ENCODE measurements at places on chromosomes 16 and 17.

DNA sequence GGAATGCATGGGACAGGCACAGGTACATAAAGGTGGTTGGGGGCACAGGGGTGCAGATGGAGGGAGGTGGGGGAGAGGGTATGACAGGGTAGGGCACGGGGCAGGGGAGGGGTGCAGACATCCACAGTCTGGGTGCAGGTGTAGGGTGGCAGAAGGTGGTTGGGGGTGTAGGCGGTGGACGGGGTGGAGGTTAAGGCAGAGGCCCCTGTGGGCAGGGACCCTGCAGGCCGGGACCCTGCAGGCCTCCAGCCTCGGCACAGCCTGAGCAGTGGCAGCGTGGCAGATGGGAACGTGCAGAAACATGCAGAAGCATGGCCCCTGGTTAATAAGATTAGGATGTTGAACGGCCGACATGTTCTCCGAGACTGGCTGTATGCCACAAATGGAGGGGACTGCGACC is 115.2 kb downstream of the RBFOX3 start:
- no peak for DNase-seq

DNA sequence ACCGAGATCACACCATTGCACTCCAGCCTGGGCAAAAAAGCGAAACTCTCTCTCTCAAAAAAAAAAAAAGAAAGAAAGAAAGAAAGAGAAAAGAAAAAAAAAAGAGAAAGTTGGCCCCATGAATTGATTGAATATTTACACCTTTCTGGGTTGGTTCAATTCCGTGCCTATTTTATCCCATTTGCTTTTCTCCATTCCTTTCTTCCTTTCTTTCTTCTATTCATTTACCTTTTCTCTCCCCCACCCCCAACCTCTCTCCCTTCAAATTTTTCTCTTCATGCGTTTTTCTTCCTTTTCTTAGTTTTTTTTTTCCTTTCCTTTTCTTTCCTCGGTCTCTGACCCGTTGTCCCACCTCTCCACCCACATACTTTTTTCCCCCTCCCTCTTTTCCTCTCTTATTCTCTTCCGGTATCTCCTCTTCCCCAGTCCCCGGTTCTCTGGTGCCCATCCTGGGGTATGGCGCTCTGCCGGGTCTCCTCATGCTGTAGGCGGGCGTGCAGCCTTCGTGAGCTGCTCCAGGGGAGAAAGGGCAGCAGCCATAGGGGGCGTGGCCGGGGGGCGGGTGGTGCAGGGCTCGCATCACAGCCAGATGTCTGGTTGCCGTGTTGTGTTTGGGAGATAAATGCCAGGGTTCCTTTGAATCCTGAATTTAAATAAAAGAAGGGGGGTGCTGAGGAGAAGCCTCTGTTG is 5.3 kb upstream of the COL1A1 start:
- peak; percentile 66 for DNase-seq

- no peak for DNase-seq
Observed at GRCh38 chr16:5056352-5056751, 9.4 kb downstream of the C16orf89 start.

- DNase-seq = no peak
Observed at GRCh38 chr17:45131616-45132319, 547 bp downstream of the PLCD3 start.

- peak; percentile 18 for DNase-seq
Observed at GRCh38 chr17:17191961-17192381, 14.2 kb downstream of the PLD6 start.

DNA sequence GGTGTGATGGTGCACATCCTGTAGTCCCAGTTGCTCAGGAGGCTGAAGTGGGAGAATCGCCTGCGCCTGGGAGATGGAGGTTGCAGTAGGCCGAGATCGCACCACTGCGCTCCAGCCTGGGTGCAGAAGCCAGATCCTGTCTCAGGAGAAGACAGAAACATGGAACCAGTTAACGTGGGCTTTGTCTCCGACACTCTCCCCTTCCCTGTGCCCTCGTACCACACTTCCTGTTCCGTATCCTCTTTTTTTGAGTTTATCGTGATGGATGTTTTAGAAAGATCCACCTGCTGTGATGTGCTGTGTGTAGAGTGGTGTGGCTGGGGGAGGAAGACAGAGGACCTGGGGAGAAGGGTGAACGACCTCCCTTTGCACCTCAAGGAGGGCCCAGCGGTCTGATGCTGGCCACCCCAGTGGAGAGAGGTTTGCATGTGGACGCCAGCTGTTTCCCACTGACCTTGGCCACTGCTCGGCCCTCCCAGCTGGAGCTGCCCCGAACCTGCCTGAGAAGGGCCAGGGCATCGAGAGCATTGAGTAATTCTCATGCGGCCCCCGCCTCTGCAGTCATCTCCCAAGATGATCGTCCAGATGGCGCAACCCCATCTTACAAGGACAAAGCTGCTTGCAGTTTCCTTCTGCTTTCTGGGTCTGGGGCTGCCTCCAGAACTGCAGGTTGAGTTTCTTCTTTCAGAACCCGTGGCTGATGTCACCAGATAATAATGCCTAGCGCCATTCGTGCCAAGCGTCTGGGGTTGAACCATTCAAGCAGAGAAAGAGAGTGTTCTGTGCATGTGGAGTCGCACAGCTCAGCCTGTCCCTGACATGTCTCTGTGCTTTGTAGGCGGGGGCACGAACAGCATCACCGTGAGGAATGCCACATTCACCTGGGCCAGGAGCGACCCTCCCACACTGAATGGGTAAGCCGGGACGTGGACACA is 126.3 kb downstream of the ABCC1 start:
- peak; percentile 41 for DNase-seq

GRCh38 chr17:37088459-37088858 is 139.7 kb downstream of the AATF start:
- DNase-seq = no peak

DNA sequence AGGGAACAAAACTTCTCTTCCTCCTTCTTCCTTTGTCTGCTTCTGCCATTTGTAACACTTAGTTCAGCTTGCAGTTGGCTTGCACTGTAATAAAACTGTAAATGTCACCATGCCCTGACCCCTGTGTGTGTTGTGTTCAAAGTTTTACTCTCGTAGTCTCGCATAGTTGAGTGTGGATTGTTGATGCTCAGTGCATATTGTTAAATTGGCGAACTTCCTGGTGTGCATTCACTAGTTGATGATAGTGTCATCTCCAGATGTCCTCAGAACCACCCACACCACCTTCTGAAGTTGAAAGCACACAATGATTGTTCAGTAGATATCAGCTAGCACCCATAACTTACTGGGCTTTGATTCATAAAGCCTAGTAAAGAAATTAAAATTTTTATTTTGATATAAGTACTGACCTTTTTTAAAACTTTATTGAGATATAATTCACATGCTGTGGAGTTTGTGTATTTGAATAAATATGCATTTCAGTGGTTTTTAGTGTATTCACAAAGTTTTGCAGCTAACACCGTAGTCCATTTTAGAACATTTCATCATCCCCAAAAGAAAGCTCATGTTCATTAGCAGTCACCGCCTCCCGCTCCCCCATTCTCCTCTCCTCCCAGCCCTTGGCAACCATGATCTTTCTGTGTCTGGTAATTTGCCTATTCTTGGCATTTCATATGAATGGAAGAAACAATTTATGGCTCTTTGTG is 25.0 kb downstream of the USP10 start:
- peak; percentile 44 for DNase-seq

DNA sequence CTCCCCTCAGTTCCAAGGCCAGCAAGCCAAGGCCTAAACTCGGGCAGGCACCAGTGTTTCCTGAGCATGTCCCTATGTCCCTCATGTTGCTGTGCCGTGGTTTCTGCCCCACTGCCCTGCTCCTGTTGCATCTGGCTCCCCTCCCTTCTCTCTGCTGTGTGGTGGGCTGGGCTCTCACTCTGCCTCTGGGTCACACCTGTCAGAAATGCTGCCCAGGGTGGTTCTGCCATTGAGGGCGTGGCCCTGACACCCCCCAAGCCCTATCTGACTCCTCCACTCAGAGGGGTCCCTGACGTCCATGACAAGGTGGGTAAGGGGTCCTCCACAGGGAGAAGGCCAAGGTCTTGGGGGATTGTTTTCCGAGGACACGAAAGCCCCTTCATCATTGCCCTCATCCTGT is 9.2 kb upstream of the ITGA3 start:
- no peak for DNase-seq

DNA sequence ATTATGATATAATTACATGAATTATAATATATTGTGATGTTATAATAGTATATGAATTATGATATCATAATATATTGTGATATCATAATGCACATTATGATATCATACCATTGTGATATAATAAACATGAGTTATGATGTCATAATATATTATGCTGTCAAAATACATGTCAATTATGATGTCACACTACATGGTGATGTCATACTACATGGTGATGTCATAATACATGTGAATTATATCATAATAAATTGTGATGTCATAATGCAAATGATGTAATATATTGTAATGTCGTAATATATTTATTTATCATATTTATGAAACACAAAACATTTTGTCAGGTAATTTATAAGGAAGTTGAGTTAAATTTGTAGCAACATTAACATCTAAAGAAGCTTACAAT is 1950.1 kb downstream of the TP53TG3F start:
- DNase-seq = no peak

GRCh38 chr16:23499801-23500200 is 10.5 kb downstream of the GGA2 start:
- no peak for DNase-seq

DNA sequence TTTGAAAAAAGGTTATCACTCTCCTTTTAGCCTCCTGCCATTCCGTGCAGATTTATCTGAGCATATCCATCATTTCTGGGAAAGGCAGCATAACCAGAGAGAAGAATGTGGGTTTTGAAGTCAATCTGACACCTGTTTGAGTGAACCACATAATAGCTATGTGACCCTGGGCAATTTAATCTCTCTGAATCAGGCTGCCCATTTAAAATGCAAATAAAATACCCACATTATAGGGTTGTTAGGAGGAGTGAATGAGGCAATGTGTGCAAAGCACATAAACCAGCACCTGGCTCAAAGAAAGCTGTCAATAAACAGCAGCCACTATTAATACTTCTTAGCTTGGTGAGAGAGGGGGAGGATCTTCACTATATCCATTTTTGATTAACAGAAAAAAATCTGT is 88.0 kb downstream of the CACNG1 start:
- DNase-seq = no peak

DNA sequence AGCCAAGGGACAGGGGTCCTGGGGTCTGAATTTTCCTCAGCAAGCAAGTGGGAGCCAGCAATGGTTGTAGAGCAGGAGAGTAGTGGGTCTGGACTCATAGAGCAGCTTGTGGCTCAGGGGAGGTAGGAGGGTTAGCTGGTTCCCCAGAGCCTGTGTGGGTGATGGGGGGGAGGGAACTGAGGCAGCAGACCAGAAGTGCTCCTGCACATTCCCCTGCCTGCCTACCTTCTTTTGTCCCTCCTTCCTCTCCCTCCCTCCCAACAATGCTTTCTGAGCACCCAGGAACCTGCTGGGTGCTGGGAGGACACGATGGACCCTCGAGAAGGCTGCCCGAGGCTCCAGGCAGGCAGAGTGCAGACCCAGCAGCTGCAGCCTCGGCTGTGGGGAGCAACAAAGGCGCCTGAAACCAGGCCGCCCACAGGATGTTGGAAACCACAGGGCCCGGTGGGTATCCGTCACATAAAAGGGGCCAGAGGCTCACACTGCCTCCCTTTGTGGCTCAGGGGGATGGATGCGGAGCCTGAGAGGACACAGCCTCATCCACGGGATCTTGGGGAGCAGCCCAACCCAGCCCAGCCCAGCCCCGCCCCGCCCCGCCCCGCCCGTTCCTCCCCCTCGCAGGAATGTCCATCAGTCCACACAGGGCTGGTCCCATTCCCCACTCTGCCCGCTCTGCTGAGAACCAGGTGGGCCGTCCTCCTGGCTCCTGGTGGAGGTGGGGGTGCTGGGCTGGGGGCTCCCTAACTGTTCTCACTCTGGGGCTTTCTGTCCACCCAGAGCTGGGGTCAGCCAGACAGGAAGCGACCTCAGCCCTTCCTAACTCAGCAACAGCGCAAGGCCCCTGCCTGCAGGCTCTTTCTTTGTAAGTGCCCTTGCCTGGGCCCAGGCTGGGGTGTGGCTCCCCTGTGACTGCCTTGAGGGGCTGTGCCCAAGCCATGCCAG is 1.7 kb upstream of the NLRC3 start:
- DNase-seq = no peak

GRCh38 chr17:21679256-21680146 is 12.8 kb upstream of the KCNJ18 start:
- no peak for DNase-seq

GRCh38 chr17:29557085-29557738 is 9.6 kb downstream of the ABHD15 start:
- DNase-seq = peak; percentile 62

DNA sequence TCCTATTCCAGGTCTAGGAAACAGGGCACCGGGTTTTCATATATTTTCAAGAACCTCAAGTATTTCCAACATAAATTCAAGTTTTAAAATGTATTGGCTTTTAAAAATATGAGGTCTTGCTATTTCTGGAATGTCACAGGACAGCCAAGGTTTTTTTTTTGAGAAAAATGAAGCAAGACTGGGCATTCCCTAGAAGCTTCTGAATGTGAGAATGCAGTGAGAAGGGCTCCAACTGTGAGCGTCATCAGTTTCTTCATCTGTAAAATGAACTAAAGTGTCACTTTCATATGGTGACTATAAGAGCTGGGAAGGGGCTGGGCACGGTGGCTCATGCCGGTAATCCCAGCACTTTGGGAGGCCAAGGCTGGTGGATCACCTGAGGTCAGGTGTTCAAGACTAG is 455.8 kb upstream of the MAF start:
- peak; percentile 20 for DNase-seq

GRCh38 chr16:71474864-71475263 is 12.8 kb upstream of the ZNF23 start:
- peak; percentile 92 for DNase-seq

DNA sequence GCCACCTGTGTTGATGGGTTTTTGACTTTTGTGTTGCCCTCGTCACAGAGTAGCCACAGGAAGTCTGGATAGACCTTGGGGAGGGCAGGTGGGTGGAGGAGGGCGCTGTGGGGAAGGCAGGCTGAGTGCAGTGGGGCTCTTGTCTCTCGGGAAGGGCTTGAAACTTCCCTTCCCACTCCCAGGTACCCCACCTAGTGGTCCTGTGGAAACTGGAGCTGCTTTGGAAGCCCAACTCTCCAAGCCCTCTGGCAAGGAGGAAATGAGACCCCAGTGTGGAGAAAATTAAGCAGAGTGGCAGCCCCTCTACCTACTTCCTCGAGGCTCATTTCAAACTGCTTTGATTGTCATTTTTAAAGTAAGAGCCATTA is 9.2 kb downstream of the CA5A start:
- no peak for DNase-seq

Measured in IMR-90 (cell line).